ENCODE measurements at places on chromosomes 7 and 10.

DNA sequence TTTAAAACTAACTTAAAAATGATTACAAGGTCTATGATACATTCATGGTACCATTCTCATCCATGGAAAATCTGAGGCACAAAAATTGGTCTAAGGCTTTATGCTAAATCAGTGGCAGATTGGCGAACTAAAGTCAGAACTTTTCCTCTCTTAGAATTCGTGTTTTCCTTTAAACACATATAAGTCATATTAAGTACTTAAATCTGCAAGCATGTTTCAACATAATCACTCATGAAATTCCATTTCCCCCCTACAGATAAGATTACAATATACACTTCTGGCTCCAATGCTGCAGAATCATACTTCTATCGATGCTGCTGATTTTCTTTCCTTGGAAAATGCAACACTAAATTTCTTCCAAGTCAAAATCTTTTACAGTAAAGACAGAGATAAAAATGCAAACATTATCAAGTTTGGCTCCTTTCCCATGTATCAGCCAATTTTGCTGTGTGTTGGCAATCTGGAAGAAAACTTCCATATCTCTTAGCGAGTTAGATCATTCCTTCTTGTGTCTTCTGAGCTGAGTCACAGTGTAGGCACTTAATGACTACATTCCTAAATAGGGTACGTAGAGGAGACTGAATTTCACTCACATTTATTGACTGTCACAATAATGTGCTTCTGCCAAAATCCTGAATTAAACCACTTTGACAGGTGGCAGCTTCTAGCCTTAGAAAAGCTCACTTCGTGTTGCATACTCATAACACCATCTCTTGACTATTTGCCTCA is 76.4 kb upstream of the LRRC17 start:
- DNase-seq, result peak; percentile 93

DNA sequence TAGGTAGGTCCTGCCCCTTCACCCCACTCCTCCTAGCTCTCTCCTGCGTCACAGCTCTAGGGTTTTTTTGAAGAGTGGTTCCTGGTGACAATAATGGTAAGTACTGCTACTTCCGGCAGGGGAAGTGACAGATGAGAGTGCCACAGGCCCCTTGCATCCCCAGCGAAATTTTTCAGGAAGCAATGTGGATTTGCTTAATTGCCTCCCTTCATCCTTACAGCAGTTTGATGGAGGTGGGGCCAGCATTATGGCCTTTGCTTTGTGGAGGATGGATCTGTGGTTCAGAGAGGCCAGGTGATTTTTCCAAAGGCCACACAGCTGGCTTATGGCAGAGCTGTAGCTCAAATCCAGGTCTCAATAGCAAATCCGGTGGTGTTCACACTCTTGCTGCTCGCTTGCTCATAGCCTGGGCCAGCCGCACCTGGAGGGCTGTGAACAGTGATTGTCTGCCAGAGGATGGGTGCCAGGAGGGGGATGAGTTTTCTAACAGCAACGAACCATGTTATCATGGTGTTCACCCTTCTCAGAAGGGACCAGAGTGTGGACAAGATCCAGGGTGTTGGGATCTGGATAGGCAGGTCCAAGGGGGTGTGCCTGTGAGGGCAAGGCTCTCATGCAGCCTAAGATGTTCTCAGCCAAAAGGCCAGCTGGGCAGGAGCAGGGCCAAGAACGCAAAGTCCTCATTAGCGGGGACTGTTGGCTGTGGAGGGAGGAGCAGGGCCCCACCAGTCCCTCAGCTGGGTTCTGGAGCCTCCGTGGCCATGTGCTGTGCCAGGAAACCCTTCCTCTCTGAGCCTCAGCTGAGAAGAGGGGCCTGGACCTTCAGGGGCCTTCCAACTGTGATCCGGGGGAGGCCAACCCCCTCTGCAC is 89.0 kb downstream of the EMX2 start:
- no peak for DNase-seq

DNA sequence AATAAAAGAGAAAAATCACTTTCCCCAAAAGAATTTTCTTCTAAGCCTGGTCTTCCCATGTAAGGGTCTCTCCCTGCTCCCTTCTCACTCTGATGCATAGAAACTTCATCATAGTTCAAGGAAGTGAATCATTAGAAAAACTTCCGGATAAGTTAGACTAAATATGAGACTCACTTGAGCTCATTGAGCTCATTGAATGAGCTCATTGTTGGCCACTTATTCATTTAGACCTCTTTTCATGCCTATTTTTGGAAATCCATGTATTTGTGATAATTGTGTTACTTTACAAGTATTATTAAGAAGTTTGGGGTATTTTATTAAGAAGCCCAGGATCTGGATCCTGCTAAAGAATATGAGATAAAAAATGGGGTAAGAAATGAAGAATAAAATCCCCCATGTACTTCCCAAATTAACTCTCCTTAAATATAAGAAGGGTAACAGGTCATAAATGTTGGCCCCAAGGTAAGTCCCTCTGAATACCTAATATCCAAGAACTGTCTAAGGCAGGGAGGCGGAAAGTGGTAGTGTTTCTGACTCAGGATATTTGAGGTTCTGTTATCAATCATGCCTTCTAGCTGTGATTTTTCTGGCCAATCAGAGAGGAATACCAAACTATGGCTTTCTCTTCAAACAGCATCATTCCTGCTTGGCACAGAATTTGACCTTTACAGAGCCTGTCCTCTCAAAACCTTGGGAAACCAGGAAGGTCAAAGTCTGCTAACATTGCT is 236.5 kb upstream of the PTN start:
- DNase-seq, result peak; percentile 97

DNA sequence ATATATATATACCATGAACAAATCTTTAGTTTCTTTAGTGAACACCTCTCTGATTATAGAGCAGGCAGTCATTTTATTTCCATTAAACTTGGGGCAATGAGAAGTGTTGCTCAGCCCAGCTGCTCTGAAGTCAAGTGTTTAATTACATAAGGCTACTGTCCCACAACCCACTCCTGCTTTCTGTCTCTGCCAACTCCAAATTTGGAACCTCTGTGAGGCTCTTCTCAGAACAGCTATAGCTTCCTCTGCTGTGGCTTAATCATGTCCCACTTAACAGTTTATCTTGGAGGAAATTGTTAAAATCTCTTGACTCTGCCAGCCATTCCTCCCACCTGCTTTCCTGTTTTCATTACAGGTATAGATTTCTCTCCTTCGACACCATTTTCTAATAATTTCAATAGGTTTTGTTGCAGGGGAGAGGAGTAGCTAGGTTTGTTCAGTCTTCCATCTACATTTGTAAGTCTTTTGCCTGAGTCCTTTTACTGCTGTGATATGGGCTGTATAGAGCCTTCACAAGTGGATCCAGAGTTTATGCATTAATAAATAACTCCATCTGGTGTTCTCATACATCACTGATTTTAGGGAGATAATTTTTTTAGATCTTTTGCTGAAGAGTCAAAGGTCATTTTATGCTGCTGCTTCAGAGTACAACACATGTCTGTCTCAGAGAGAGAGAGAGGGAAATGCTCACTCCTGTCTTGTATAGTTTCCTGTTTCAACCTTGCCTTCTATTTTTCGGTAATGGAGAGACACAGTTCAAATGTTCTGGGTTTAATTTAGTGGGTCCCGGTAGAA is 170.4 kb downstream of the WNT2 start:
- no peak for DNase-seq

DNA sequence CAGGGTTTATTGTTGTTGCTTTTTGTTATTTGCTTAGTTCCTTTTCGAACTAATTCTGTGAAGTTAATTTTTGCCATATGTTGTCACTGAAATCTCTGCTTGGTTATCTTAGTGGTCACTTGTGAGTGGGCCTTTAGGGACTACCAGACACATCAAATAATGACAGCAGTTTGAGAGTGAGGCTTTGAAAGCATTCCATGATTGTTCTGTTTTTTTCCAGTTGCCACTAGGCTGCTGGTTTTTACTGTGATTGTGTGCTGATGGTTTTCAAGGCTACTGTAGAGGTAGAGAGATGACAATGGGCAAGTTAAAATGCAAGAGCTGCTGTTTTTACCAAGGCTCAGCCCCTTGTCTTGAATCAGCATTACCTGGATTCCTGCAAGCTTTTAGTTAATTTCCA is 20.0 kb downstream of the SEPTIN7 start:
- peak; percentile 35 for DNase-seq

GRCh38 chr7:107659666-107660065 is 962 bp upstream of the SLC26A4 start:
- peak; percentile 66 for DNase-seq

DNA sequence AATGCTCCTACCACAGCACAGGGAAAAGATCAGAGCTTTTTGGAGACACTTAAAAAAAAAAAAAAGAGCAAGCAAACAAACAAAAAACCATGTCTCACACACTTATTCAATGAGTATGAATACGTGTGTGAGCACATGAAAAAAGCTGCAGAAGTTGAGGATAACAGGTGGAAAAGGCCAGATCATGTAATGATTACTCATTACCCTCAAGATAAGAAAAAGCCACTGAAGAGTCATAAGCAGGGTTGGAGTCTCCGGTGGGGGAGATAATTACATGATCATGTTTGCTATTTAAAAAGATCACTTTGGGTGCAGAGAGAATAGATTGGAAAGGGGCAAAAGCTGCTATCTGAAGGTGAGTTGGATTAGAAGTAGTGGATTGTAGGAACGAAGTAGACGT is 77.0 kb downstream of the POU6F2 start:
- no peak for DNase-seq

DNA sequence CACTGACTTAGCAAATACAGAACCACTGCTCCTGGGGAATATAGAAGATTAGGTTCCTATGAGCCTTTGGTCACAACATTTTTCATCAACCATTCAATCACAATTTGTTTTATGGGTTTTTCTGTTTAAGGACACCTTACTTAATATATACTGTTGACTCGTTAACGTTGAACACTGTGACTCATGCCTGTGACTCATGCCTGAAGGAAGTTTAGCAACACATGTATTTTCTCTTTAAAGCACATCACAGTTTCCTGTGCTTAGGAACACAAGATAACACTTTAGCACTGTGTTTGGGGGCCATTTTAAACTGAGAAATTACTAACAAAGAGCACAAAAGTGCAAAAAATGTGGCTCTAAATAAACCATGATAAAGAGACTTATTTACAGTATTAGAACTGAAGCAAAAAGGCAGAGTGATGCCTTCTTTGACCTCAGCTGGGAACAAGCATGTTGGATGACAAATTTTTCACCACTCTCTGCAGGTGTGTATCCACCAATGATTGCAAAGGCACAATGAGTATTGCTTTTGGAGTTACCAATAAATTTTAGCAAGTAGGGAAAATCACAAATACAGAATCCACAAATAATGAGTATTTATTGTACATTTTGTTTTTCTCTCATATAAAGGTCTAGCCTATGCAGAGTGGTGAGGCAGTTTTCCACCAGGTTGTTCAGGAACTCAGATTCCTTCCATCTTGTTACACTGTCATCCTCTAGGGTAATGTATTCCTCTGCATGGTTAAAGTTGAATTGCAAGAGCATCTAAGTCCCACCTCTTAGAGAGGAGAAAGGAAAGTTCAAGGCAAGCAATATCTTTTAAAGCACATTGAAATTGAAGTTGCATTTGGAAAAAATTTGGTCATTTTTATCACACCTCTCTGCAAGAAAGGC is 7.3 kb downstream of the FGFBP3 start:
- peak; percentile 91 for DNase-seq

DNA sequence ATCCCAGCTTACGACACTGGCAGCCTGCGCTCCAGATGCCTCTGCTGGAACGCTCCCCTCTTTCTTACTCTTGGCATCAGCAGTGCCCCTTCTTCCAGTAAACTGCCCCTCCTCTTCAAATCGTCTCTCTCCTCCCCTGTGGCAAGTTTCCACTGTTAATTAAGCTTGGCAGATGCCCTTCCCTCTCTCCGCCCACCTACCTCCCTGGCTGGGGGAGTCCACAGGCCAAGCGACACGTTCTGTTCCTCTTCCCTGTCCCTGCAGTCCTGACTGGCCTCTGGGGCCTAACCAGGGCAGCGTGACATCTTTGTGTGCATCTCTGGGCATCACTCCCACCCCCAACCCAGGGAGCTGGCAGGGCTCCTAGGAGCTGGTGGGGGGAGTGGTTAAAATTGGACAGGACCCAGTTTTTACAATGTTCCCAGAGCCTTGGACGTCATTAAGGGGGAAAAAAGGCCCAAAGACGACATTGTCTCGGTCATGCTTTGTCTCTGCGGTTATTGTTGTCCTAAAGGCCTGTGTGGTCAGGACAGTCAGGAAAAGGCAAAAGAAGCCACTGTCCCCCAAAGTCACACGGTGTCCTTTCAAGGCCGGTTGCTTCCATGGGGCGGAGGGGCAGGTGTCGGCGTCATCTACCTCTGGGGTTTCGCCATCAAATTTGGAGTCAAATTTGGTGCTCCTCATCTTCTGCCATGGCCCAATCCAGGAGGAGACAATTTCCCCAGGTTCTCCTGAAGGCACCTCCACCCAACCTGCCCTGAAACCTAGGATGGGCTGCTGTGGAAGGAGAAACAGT is 54.2 kb downstream of the DLG5 start:
- DNase-seq, result peak; percentile 22

DNA sequence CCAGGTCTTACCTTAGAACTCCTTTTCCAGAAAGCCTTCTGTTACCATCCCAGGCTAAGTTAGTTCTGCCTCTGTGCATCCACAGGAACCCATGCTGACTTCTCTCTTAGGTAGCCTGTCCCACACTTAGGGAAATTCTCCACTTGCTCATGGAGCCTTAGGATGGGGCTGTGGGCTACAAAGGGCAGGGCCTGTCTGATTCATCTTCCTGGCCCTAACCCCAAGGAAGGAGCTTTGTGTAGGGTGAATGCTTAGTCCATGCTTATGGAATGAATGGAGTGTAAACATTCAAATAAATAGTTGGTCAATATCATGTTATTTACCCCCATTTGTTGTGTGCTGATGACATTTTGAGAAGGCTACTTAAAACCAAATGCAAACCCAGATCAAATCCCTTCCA is 54.7 kb downstream of the EMX2 start:
- no peak for DNase-seq

DNA sequence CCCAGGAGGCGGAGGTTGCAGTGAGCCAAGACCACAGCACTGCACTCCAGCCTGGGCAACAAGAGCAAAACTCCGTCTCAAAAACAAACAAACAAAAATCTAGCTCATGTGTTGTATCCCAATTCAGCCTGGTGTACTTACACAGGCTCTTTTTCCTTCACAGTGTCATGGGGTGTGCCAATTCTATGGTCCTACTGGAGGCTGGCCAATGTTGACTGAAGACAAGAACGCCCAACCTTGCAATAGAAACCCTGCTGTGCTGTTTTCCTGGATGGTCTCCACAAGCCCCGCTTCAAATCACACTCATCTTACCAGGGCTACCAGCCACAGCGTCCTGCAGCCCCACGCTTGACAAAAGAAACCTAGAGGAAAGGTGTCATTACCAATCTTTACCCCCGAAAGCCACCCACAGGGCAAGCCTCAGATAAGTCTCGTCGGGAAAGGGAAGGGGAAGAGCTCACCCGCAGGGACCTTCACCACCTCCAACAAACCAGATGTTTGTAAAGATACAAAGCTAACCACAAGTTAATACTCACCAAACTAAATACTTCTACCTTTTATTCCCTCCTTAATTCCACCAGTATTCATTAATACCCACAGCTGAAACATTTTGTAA is 64.8 kb downstream of the TNS3 start:
- DNase-seq, result peak; percentile 60

- DNase-seq, result no peak
Observed at GRCh38 chr7:99409192-99409572, 413 bp downstream of the BUD31 start.

GRCh38 chr7:134044682-134045081 is 82.5 kb upstream of the LRGUK start:
- DNase-seq, result peak; percentile 18

All from fibroblast of skin of back (primary cell).